Amygdala (tissue), 56 donors: ENCODE measurements at places on chromosomes 5 and 9.

GRCh38 chr5:84228266-84228665, 156.4 kb downstream of the EDIL3 start:
- DNase-seq = no peak

DNA sequence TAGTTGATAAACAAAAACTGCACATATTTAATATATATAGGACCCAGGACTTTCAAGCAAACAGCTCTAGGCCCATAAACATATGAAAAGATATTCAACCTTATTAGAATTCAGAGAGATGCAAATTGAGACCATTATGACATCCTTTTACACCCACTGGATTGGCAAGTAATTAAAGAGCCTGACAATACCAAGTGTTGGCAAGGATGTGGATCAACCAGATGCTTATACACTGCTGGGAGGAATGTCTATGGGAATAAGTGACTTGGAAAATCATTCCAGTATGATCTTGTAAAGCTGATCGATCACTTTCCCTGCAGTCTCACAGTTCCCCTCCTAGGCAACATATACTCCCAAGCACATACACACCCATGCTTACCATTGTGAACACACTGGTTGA, 15.5 kb upstream of the TCOF1 start:
- no peak for DNase-seq

DNA sequence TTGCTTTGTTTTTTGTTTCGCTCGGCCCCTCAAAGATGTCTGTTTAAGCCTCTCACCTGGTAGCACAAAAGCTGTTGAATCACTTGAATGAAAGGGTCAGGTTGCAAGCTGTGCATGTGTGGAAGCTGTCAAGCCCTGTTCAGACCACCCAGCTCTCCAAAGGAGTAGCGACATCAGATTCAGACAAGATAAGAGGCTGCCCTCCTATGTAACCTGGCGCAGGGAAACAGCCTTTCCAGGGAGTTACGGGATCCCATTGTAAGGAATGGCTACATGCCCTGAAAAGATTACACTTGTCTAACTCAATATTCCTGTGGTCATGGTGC, 2.9 kb downstream of the FREM1 start:
- no peak for DNase-seq

GRCh38 chr5:32961059-32961415, 249.9 kb downstream of the NPR3 start:
- DNase-seq = no peak

- no peak for DNase-seq
Observed at GRCh38 chr5:34022121-34022705, 14.4 kb upstream of the AMACR start.

GRCh38 chr9:130345009-130345896, 79.7 kb downstream of the HMCN2 start:
- no peak for DNase-seq

DNA sequence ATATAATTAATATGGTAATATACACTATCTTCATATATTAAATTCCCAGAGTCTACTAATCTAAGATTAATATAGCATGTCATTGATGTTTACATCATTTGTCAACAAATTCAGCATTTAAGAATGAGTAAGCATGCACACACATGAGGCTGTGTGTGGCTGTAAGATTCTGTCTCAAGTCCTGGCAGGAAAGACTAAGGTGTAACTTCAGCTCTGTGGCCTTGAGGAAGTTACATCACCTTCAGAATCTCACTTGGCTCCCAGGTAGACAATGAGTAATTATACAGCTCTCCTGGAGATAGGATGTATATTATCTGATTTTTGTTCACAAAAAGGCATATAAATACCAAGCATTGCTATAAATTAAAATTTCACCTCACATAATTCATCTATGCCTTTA, 119.4 kb upstream of the IQGAP2 start:
- DNase-seq = no peak

- DNase-seq = no peak
Observed at GRCh38 chr5:321726-322251, 275 bp downstream of the AHRR start.

DNA sequence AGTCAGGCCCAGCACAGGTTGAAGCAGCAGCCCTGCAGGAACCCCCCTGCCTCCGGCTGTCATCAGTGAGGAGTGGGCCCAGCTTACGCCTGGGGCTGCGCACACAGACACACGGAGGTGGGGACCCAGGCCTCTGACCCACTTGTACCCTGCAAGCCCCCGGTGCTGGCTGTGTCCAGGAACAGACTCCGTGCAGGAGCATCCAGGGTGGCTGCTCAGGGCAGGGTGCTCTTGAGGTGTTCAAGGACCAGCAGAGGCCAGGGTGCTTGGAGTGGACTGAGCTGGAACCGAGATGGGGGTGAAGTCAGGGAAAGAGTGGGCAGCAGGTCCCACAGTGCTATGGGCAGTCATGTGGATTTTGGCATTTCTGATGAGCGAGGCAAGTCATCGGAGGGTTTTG, 199.5 kb downstream of the CACNA1B start:
- DNase-seq = no peak

GRCh38 chr5:132024117-132024435, 12.6 kb upstream of the ACSL6 start:
- no peak for DNase-seq

GRCh38 chr5:143213231-143213850, 190.1 kb downstream of the NR3C1 start:
- no peak for DNase-seq
